ENCODE measurements at places on chromosomes 12 and 14. TPM values are rescaled to one million over a fixed set of nuclear protein-coding genes. Genes with fewer than 3 reads are reported as not detected.

- no peaks in the 10 kb centered on the region for H3K27me3 ChIP-seq
- no peak for DNase-seq
- H3K4me1 ChIP-seq, result no peaks in the 10 kb centered on the region
- no peak overlapping the region for H3K4me3 ChIP-seq
- H3K36me3 ChIP-seq, result no peaks in the 10 kb centered on the region
Observed at GRCh38 chr12:82912406-82912805, 225.7 kb downstream of the TMTC2 start.

DNA sequence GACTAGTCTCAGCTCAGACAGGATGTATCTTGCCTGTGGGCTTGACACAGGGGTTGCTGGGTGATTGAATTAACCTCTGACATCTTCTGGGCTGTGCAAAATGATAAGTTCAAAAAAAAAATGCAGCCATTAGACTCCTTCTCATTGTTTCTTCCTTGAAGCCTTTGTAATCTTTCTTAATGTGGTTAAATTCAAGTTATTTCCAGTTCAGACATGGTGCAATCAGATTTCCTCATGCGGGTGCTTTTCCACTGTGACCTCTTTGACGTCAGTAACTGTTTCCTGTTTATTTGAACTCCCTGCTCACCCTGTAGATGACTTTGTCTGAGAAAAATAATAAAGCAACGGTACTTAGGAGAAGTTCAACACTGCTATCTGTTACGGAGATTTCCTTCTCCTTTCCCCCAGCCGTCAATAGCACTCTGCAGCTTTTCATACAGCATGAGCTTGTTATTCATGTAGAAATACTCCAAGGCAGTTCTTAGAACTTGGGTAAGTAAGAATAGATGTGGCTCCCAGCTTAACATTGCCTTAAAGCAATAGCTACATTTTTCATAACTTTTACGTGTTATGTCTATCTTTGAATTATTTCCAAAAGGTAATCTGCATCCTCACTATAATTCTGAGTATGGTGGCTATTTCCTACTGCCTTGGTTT is 155.5 kb downstream of the PRKCH start:
- H3K27ac ChIP-seq, result peak overlapping the region; percentile 80
- peak; percentile 91 for DNase-seq
- peaks cover 9% of the 10 kb centered on the region for H3K36me3 ChIP-seq

DNA sequence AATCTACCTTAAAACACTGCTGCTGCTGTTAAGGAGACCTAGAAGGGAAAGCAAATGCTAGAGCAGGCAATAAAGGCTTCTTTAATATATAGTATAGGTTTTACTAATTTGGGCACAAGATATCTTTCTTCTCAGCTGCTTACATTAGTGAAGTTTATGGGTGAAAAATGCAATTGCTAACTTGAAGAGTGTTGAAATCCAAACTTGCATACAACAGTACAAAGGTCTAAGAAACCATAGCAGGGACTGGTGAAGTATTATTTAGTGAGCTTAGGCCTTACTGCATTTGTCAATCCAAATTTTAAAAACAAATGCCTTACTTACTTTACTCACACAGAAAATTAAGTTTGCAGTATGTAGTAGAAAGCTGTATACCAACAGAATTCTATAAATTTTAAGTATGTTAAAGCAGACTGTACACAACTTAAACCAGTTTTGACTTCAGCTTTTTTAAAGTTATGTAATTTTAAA is 1.4 kb upstream of the AP4S1 start:
- no peak overlapping the region for H3K27ac ChIP-seq
- H3K27me3 ChIP-seq, result no peaks in the 10 kb centered on the region
- no peak for DNase-seq
- H3K4me1 ChIP-seq, result peaks cover 19% of the 10 kb centered on the region

DNA sequence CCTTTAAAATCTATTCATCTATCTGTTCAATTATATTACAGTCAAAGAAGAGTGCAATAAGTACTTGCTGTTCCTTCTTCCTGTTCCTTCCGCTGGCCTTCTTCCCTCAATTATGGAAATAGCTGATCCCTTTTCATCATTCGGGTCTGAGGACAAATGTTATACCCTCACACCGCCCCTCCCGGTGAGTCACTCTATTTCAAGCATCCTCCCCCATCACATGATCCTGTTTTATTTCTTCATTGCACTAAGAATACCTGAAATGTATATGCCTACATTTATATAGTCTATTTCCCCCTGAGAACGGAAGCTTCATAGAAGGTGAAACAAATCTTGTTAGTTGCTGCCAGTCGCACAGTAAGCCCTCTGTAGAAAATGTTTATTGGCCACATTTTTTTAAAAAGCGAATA is 2.5 kb downstream of the SLC38A1 start:
- no peaks in the 10 kb centered on the region for H3K27me3 ChIP-seq
- peak; percentile 63 for DNase-seq
- H3K4me3 ChIP-seq, result peak overlapping the region; percentile 96

- peak overlapping the region; percentile 68 for H3K4me3 ChIP-seq
- H3K36me3 ChIP-seq, result no peaks in the 10 kb centered on the region
- peaks cover 16% of the 10 kb centered on the region for H3K4me1 ChIP-seq
Observed at GRCh38 chr12:8698132-8698851, 501 bp downstream of the RIMKLB start.

- no peaks in the 10 kb centered on the region for H3K36me3 ChIP-seq
- no peak for DNase-seq
- H3K4me3 ChIP-seq, result no peak overlapping the region
- no peaks in the 10 kb centered on the region for H3K27me3 ChIP-seq
Observed at GRCh38 chr14:105432657-105433056, 13.0 kb downstream of the MTA1 start.

DNA sequence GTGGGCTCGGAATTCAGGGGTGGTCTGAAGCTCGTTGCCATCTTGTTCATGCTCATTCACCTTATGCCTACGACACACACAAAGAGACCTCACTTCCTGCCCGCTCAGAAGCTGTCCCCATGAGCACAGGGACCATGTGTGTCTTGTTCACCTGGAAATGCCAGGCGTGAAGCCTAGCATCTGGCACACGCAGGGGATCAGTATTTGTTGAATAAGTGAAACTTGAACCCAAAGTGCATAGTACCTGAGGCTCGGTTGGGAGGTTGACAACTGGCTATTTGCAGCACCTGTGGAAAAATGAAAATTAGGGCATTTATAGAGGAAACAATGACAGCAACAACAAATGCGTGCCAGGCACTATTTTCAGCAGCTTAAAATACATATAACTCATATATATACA is 5.4 kb downstream of the C12orf43 start:
- H3K4me3 ChIP-seq, result no peak overlapping the region

DNA sequence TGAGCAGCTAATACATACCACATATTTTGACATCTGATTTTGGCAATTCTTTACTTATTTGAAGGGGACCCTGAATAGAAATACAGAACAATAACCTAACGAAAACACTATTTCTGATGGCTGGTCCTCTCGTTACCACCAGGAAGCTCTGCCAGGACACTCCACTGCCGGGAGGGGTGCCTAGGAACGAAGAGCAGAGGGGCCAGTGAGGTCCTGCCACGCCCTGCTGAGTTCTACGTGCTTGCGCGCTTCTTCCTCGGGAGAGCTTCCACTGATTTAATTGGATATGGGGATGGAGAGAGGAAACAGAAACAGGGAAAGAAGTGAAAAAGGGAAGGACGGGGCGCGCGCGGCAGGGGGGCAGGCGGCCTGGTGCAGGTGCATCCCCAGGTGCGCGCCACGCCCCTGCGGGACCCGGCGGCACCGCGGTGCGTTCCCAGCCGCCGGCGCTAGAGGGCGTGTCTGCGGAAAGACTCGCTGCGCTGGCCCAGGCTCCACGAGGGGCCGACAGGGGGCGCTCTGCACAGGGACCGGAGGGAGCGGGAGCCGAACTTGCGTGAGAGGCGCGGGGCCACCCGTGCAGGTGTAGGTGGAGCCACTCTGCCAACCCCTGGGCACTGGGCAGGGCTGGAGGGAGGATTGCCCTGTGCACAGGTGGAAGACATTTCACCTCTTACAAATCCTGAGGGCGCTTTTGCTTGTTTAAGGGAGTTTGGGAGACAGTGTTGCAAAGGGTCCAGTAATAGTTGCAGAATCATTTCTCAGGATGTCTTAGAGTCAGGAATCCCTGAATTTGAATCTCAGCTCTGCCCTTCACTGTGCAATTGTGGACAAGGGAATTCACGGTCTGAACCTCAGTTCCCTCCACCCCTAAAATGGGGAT is 986.3 kb upstream of the TMEM132C start:
- no peaks in the 10 kb centered on the region for H3K36me3 ChIP-seq
- no peak overlapping the region for H3K4me3 ChIP-seq
- no peaks in the 10 kb centered on the region for H3K27me3 ChIP-seq
- H3K27ac ChIP-seq, result no peak overlapping the region

TAS2R7 gene
- total RNA-seq, result not detected

P2RX2 gene
- not detected for total RNA-seq

PGF gene
- total RNA-seq, result 0.29 TPM

LMNTD1 gene
- not detected for total RNA-seq

CIDEB gene
- total RNA-seq, result 12.4 TPM
